Naive B cell (primary cell): ENCODE measurements at places on chromosomes 11 and 22.

DNA sequence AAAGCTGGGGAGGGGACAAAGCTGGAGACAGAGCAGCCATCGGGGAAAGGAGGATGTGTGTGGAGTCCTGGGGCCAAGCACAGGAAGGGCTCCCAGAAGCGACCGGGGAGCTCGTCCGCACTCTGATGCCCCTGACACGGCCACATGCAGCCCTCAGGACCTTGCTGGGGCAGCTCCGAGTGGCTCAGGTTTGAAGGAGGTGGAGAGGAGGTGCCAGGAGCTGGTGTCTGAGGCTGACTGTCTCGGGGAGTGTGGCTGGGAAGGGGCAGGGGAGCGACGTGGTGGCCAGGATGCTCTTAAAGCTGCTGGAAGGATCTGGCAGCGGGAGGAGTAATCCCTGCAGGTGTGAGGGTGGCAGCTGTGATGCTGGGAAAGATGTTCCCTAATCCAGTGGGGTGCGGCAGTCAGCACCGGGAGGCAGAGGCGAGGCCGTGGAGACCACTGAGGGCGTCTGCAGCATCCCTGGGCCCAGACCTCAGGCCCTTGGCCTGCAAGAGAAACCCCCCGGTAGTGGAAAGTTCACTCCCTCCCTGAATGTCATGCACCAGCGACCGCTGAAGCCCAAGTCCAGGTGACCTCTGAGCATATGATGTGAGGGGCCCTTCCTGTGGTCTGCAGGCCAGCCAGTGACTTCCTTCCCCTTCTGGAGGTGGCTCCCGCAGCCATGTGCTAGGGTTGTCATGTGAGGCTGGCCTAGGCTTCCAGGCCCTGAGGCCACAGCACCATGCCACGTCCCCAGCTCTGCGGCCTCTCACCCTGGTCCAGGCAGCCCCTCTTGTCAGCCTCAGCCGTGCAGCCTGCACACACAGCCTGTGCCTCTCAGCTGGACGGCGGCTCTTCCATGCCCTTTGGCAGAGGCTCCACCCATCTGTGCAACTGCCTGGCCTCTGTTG, 17.2 kb upstream of the CTSD start:
- H3K4me1 ChIP-seq = peaks cover 21% of the 10 kb centered on the region
- no peak overlapping the region for H3K27ac ChIP-seq
- H3K27me3 ChIP-seq = peaks cover 28% of the 10 kb centered on the region
- no peak for DNase-seq

- H3K27ac ChIP-seq = no peak overlapping the region
- peaks cover 5% of the 10 kb centered on the region for H3K36me3 ChIP-seq
- no peak overlapping the region for H3K4me3 ChIP-seq
- DNase-seq = no peak
- H3K4me1 ChIP-seq = no peaks in the 10 kb centered on the region
Observed at GRCh38 chr11:100957499-100957898, 172.1 kb downstream of the PGR start.

DNA sequence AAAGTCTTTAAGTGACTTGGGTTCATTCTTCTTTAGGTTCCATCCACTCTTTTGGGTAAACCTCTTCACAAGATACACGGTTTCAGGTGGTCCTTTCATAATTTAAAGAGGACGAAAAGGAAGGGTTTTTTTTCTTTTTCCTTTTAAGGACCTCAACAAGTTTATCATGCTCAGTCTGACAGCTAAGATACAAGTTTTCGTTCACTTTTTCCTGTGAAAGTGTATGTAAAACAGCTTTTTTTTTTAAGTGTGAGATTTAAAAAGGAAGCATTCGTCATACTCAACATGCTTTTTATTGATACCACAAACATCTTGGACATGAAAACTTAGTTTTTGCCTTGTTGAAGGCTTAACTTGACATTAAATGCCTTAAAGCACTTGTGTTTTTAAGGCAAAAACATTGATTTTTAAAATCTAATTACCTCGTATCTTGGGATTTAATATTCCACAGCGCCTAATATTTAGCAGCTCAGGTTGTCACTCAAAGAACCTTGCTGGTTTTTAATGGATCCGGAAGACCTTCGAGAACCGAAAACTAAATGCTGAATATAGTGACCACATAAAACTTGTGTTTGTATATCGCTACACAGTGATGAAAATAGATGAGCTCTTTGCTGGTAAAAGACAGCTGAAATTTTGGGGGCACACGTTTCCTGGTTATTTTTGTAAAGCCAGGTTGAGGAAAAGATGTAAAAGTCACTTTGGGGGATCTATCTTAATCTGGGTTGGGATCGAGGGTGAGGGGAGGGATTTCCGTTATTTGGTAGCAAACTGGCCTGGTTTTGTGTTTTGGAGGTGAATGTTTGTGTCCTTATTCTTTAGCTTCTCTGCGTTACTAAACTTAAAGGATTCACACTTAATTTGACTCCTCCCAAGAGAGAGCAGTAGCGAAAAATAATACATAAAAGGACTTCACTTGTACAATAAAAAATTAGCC, 2.3 kb downstream of the PCF11 start:
- no peaks in the 10 kb centered on the region for H3K27me3 ChIP-seq
- peak overlapping the region; percentile 97 for H3K4me3 ChIP-seq
- no peak for DNase-seq

DNA sequence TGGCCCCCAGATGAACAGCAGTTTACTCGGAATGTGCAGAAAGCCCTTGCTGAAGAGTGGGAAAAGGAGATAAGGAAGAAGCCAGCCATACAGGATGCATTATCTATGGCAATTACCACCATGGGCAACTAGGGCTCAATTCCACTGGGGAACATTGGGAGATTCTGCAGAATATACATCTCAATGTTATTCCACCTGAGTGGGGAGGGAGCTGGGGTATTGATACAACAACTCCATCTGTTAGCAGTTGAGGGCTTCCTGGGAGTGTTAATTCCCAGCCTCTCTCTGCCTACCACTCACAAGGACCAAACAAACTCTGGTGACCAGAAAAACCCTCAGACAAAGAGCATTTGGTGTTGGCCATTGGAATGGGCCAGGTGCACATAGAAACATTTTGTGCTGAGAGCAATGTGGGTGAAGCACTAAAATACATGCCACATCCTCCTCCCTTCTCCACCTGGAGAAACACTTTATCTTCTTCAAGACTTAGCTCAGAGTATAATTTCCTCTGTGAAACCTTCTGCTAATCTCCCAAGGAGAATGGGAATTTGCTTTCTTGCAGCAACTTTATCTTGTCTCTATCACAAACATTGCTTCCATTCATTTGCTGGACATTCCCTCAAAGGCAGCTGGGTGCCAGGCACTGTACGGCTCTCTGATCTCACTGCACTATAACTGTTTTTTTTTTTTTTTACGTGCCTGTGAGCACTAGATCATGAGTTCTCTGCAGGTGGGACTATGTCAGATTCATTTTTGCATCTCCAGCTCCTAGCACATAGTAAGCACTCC, 292.2 kb downstream of the MN1 start:
- no peak overlapping the region for H3K27ac ChIP-seq
- no peaks in the 10 kb centered on the region for H3K4me1 ChIP-seq
- no peaks in the 10 kb centered on the region for H3K36me3 ChIP-seq
- no peak for DNase-seq

GRCh38 chr11:96207459-96208449, 135.2 kb downstream of the MAML2 start:
- no peak for DNase-seq
- peaks cover 76% of the 10 kb centered on the region for H3K4me1 ChIP-seq
- no peaks in the 10 kb centered on the region for H3K27me3 ChIP-seq
- H3K36me3 ChIP-seq = no peaks in the 10 kb centered on the region

DNA sequence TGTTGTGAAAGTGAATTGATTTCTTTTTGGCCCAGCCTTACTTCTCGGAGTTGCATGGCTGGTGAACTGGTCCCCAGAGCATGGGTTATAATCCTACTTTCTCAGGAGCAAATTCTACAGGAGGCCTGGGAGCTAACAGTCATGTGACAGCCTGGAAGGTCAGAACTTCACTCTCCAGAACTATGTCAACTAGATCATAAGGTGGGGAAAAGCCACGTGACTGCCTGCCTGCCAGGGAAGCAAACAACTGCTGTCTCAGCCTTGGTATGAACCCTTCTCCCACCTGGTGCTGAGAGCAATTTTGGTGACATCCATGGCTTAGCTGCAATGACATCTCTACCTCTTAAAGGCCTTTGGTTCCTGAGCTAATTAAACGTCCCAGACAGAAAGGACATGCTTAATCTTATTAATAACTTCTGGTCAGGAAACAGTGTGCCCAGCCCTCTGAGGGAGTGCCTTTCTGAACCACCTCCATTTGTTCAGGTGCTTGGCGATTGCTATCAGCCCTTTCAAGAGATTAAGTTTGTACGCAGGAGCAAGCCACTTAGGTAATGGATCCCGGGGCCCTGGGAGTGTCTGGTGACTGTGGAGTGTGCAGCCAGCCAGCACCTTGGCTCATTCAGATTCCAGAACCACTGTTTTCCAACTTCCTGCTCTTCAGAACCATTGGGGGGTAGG, 1.4 kb upstream of the CREB3L1 start:
- H3K4me1 ChIP-seq = peaks cover under 1% of the 10 kb centered on the region
- H3K36me3 ChIP-seq = peaks cover 12% of the 10 kb centered on the region
- H3K4me3 ChIP-seq = no peak overlapping the region
- H3K27ac ChIP-seq = no peak overlapping the region
- H3K27me3 ChIP-seq = peaks cover 44% of the 10 kb centered on the region

GRCh38 chr11:73625696-73626318, 20.6 kb upstream of the PLEKHB1 start:
- peaks cover 16% of the 10 kb centered on the region for H3K27me3 ChIP-seq
- DNase-seq = peak; percentile 48

GRCh38 chr22:40531951-40532900, 104.3 kb downstream of the MRTFA start:
- no peak overlapping the region for H3K4me3 ChIP-seq
- no peak overlapping the region for H3K27ac ChIP-seq
- no peaks in the 10 kb centered on the region for H3K36me3 ChIP-seq
- no peaks in the 10 kb centered on the region for H3K27me3 ChIP-seq
- peaks cover 48% of the 10 kb centered on the region for H3K4me1 ChIP-seq
- DNase-seq = no peak

DNA sequence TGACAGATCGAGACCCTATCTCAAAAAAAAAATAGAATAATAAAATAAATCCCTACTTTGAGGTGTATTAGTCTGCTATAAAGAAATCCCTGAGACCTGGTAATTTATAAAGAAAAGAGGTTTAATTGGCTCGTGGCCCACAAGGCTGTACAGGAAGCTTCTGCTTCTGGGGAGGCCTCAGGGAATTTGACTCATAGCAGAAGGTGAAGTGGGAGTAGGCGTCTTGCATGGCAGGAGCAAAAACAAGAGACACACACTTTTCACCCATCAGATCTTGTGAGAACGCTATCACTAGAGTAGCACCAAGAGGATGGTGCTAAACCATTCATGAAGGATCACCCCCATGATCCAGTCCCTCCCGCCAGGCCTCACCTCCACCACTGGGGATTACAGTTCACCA, 29.2 kb downstream of the CDPF1 start:
- DNase-seq = no peak
- no peaks in the 10 kb centered on the region for H3K4me1 ChIP-seq
- H3K27me3 ChIP-seq = no peaks in the 10 kb centered on the region
- H3K36me3 ChIP-seq = peaks cover 12% of the 10 kb centered on the region
- H3K27ac ChIP-seq = peak overlapping the region; percentile 72

- H3K4me3 ChIP-seq = peak overlapping the region; percentile 77
- DNase-seq = no peak
Observed at GRCh38 chr22:42725606-42726355, 5.1 kb upstream of the A4GALT start.

GRCh38 chr22:41197038-41197972, 7.8 kb upstream of the L3MBTL2 start:
- no peaks in the 10 kb centered on the region for H3K36me3 ChIP-seq
- H3K27me3 ChIP-seq = no peaks in the 10 kb centered on the region
- H3K4me1 ChIP-seq = peaks cover 9% of the 10 kb centered on the region

DNA sequence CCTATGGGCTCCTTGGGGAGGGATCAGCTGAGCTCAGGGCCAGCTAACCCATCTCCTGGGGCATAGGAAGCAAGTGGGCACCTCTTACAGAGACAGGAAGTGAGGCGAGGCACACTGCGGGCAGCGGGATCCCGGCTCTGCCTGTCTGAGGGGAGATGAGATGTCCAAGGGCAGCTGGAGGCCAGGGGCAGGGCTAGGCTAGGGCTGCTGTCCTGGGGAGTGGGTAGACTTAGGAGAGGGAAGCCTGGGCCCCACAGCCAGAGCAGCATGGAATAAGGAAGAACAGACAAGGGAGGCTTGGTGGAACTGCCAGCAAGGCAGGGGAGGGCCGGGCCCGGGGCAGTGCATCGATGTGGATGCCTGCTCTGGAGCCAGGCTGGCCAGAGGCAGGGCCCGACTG, 76.3 kb downstream of the MORC2 start:
- no peak for DNase-seq
- no peaks in the 10 kb centered on the region for H3K36me3 ChIP-seq
- no peak overlapping the region for H3K4me3 ChIP-seq
- no peaks in the 10 kb centered on the region for H3K27me3 ChIP-seq

- no peak overlapping the region for H3K4me3 ChIP-seq
- no peaks in the 10 kb centered on the region for H3K27me3 ChIP-seq
- no peak overlapping the region for H3K27ac ChIP-seq
- H3K36me3 ChIP-seq = peaks cover 4% of the 10 kb centered on the region
- DNase-seq = no peak
Observed at GRCh38 chr11:68349461-68350249, 37.3 kb downstream of the LRP5 start.
